ENCODE measurements at places on chromosomes 2 and 18. TPM values are rescaled to one million over a fixed set of nuclear protein-coding genes. Genes with fewer than 3 reads are reported as not detected.

Gene RGPD4
- not detected for total RNA-seq

Gene GCG
- not detected for total RNA-seq

Gene TRABD2A
- total RNA-seq: 0.46 TPM

Gene TCF4
- 147 TPM for total RNA-seq

Gene LAMA1
- not detected for total RNA-seq

Gene KIAA2012
- total RNA-seq: 0.13 TPM

Gene IL1F10
- total RNA-seq: not detected

Gene EFEMP1
- not detected for total RNA-seq

Gene GCKR
- total RNA-seq: not detected

Gene NDUFS1
- 151 TPM for total RNA-seq

Gene SH3BP4
- 19.9 TPM for total RNA-seq

Gene LRRC30
- not detected for total RNA-seq

Gene MC4R
- total RNA-seq: not detected

Gene UGT1A10
- total RNA-seq: not detected

Gene L3MBTL4
- not detected for total RNA-seq

Gene TTN
- under 0.01 TPM for total RNA-seq

Gene CCT7
- total RNA-seq: 627 TPM
